ENCODE measurements at places on chromosomes 4 and X. TPM values are rescaled to one million over a fixed set of nuclear protein-coding genes. Genes with fewer than 3 reads are reported as not detected.

GRCh38 chr4:174734181-174734580 is 94.9 kb downstream of the GLRA3 start:
- DNase-seq, result no peak

GRCh38 chr4:65482410-65482809 is 187.9 kb downstream of the EPHA5 start:
- no peak for DNase-seq

DNA sequence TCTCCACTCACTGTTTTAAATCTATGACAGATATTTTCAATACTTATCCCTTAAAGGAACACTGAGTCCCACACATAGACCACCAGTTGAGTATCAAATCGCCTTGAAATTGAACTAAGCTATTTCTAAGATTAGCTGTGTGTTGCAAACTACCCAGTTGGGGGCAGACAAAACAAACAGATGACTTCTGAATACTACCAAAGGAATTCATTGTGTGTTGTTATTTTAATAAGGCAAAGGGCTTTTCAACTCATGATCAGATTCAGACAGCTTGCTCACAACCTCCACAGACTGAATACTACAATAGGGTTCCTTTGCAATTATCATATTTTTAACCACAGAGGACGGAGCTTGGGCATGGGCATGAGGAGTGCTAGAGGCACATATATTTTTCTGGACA is 283.0 kb upstream of the GPC4 start:
- no peak for DNase-seq

ZAR1 gene
- total RNA-seq, result not detected

SETD7 gene
- 2.7 TPM for total RNA-seq

ZNF81 gene
- total RNA-seq, result 12.7 TPM

DNA sequence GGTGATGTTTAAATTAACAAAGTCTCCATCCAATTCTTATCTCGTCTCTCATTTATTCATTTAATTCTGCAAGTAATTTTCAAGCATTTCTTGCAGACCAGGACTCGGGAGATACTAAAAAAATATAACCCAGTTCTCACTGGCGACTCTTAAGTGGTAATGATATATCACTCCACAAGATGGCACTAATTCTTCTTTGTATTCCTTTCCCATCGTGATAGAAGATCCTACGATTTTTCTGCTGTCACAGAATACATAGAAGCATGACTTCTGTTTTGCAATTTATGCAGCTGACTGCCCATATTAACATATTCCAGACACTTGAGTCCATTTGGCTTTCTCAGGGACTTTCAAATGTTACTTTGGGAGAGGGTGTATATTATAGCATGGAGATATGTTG is 64.0 kb upstream of the FGF13 start:
- DNase-seq, result no peak

GRCh38 chr4:40205259-40206198 is 8.7 kb downstream of the RHOH start:
- no peak for DNase-seq

- DNase-seq, result no peak
Observed at GRCh38 chr4:156073976-156074375, 120.3 kb upstream of the CTSO start.

UBQLN2 gene
- total RNA-seq, result 47.3 TPM

GRCh38 chr4:77073106-77073809 is 2.5 kb downstream of the CCNI start:
- DNase-seq, result no peak

CXXC4 gene
- not detected for total RNA-seq

BANK1 gene
- 10.9 TPM for total RNA-seq

GRCh38 chr4:97759785-97760184 is 383.5 kb downstream of the STPG2 start:
- DNase-seq, result no peak

TRAM1L1 gene
- not detected for total RNA-seq

NRK gene
- not detected for total RNA-seq

FGB gene
- not detected for total RNA-seq

DNA sequence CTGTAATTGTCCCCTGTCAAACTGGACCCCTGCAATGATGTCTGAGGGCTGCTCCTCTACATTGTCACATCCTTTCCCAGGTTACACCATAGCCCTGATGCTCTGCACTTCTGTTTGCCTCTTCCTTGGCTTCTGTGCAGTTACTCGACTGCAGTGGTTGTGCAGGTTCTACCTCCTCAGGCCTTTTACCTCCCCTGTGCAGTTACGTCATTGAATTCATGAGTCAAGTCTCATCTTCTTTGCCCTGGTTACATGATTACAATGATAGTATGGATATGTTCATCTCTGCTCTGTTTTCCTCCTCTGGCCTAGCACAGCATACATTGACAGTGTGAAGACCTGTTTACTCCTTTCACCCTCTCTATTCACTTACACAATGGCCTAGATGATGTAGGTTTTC is 83.2 kb downstream of the FAM47B start:
- DNase-seq, result no peak

- DNase-seq, result no peak
Observed at GRCh38 chrX:63738696-63739095, 46.3 kb downstream of the ARHGEF9 start.

RS1 gene
- not detected for total RNA-seq

DNA sequence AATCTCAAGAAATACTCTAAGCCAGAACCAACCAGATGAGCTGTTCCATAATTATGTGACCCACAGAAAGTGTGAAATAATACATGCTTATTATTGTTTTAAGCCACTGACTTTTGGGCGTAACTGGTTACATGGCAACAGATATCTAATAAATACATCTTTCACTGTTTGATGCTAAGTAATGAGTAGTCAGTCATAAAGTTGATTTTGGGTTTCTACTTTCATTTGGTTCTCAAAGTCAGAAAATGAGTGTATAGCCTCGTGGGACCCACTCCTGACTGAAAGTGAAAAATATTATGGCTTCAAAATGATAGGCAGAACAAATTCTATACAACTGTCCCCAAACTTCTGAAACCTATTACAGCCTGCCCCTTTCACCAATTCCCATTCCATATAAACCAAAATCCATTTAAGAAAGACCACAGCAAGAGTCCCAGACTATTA is 88.0 kb upstream of the CBR4 start:
- no peak for DNase-seq

NAT8L gene
- total RNA-seq, result not detected

MAGEE1 gene
- 11.8 TPM for total RNA-seq

GRCh38 chr4:166257276-166257675 is 384.2 kb downstream of the TLL1 start:
- no peak for DNase-seq

DNA sequence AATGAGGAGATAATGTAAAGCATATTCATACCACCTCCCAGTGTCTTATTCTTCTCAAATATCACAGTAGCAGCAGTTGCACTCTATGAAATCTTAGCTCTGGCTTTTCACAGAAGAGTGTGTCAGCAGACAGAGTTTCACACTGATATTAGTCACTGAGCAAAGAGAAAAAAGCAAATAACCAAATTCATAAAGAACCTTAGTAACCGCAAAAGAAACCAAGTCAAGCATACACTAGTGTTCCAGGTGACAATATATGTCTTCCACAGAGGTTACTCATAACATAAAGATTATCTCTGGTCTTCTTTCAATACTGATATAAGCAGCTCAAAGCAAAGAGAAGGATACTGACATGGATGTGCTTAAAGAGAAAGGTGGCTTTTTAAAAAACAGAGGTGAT is 181.7 kb upstream of the EDNRA start:
- no peak for DNase-seq

GRCh38 chrX:11254417-11255109 is 38.6 kb upstream of the AMELX start:
- no peak for DNase-seq

DNA sequence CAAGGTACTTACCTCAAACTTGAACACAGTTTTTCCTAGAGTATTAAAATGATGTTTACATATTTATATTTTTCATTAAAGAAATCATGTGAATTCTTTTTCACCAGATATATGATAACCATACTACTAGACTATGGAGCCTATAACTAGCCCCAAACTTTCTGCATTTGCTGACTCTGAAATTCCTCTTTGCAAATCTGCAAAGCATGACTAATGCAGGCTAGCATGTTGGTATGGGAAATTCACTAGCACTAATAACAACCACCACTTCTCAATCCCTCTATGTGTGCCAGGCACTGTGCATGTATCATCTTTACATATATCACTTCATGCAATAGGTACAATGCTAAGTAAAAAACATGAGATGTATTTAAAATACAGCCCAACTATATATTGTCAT is 51.1 kb downstream of the SLC10A7 start:
- no peak for DNase-seq

DNA sequence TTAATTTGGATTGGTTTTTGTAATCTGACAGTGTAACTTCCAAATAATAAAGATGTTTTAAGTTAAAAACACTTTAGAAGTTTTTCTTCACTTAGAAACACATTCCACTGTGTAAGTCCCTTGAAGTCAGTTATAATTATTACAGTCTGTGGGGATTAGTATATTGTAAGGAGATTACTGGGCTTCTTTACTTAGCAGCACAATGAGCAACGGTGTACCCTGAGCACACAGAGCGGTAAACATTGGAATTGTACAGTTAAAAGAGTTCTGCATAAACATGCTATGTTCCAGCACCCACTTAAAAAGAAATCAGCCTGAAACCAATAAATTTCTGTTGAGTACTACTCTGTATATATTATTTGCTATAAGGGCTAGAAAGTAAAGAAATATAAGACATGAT is 44.3 kb downstream of the CCSER1 start:
- no peak for DNase-seq

TCEAL9 gene
- total RNA-seq, result 2.0 TPM

- DNase-seq, result no peak
Observed at GRCh38 chr4:2352171-2352570, 66.3 kb downstream of the ZFYVE28 start.

DNA sequence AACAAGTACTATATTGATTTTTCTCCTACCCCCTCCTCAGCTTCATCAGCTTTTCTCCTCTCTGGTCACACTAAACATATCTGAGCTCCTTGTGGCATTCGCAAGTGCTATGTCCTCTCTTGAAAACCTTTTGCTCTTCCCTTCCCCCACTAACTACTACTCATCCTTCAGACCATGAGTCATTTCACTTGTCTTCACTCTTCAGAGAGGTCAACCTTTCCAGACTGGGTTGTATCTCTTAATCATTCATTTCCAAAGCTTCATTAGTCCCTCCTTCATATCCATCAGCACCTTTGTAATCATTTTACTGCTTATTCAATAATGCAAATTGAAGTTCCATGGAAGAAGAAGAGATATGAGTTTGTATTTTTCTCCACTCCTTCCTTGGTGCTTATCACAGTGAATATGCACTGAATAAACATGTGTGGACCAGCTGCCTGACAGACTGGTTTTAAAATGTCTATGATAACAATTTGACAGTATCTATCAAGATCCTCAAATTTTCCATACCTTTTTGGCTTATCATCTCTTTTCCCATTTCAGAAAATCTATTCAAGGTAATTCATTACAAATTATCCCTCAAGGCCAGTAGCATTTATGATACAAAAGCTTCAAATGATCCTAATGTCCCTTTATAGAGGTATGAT is 28.4 kb downstream of the DDX60L start:
- DNase-seq, result no peak

DNA sequence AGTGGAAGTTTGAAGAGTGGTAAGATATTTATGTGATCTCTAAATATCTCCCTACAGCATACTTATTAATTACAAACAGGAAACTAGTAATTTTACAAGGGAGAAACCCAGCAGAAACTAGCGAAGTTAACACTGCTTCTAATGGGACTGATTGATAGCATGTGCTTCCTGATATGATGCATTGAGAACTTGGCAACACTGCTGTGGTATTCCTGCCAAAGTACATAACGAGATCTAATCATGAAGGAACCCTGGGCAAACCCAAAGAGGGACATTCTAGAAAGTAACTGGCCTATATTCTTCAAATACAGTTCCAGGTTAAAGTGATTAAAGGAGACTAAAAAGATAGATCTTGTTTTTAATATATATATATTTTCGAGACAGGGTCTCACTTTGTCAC is 4.6 kb upstream of the GPR34 start:
- DNase-seq, result no peak

DNA sequence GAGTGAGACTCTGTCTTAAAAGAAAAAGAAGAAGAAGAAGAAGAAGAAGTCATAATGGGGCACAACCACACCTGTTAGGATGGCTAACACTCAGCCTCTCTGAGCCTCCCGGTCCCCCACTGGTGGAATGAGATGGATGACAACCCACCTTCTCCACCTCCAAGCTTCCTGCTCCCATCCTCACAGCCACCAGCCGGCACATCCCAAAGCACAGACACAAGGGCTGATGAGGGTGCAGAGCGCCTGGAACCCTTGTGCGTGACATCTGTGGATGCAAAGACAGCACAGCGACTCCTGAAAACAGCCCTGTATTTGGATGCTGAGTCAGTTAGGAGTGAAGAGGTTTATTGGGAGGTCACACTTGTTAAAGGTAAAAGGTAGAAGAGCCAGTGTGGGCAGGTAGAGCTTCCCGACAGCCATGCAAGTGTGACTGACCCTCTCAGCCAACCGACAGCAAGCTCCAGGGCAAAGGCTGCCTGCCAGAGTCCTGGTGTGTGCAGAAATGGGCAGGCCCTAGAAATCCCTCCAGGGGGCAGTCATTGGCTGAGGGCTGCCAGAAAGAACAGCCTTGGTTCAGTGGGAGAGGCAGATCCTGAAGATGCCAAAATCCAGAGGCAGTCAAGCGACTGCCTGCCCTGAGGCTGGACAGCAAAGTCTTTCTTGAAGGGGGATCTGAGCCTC is 26.6 kb upstream of the MAN2B2 start:
- no peak for DNase-seq

GRCh38 chr4:107060388-107060787 is 24.3 kb upstream of the DKK2 start:
- no peak for DNase-seq

DNA sequence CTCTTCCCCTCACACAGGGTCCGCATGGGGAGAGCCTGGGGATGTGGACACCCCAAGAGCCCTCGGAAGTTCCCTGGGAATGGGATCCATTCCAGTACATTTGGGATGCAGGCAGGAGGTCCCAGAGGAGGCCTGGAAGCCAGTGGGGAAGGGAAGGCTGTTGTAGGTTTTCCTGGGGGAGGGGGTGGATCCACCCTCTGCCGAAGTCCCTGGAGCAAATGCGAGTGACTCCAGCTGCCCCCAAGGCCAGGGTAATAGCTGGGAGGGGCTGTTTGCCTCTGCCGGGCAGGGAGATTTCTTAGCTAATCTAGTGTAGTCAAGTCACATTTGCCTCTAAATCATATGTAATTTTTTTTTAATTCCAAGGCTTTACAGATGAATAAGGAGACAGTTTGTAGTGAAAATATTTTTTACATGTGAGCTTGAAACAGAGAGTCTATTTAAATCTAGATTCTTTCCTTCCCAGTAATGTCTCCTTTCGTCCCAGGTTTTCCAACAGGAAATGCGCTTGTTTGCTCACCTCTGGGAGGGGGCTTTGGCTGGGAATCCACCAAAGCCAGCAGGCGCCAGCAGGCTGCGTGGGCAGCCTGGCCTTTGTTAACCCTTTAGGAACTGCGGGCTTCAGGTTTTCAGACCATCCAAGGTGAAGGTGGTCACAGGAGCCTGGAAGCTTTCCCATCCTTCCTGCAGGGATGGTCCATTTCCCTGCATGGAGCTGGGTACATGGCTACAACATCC is 26.8 kb downstream of the SH3TC1 start:
- DNase-seq, result no peak
